Activated T-helper 2 cell treated with anti-CD3 and anti-CD28 coated beads, Interferon-gamma antibody, Interleukin-2, Interleukin-4, amounts not matched to agents 10 μg/mL and 5 μg/mL and 100 μg/mL, durations not matched to agents 14 hours and 24 hours and 36 hours (primary cell): ENCODE measurements at places on chromosomes 6 and 20. TPM values are rescaled to one million over a fixed set of nuclear protein-coding genes. Genes with fewer than 3 reads are reported as not detected.

GRCh38 chr6:158938811-158939254, 61.2 kb downstream of the RSPH3 start:
- no peak overlapping the region for H3K4me3 ChIP-seq
- H3K27me3 ChIP-seq = peaks cover 21% of the 10 kb centered on the region
- H3K36me3 ChIP-seq = no peaks in the 10 kb centered on the region
- H3K4me1 ChIP-seq = peaks cover 8% of the 10 kb centered on the region
- H3K27ac ChIP-seq = no peak overlapping the region

GRCh38 chr6:155004017-155004416, 8.9 kb downstream of the TIAM2 start:
- H3K27ac ChIP-seq = no peak overlapping the region
- H3K36me3 ChIP-seq = no peaks in the 10 kb centered on the region
- peaks cover 5% of the 10 kb centered on the region for H3K4me1 ChIP-seq
- no peaks in the 10 kb centered on the region for H3K27me3 ChIP-seq
- H3K4me3 ChIP-seq = no peak overlapping the region

- peak overlapping the region; percentile 98 for H3K27ac ChIP-seq
- peaks cover 66% of the 10 kb centered on the region for H3K4me1 ChIP-seq
- peak overlapping the region; percentile 31 for H3K4me3 ChIP-seq
- no peaks in the 10 kb centered on the region for H3K36me3 ChIP-seq
- H3K27me3 ChIP-seq = no peaks in the 10 kb centered on the region
Observed at GRCh38 chr6:135162678-135163439, 18.2 kb upstream of the MYB start.

GRCh38 chr20:25196786-25197120, 1.2 kb downstream of the ENTPD6 start:
- peak overlapping the region; percentile 94 for H3K4me3 ChIP-seq
- peaks cover 23% of the 10 kb centered on the region for H3K36me3 ChIP-seq
- peaks cover 26% of the 10 kb centered on the region for H3K4me1 ChIP-seq
- H3K27ac ChIP-seq = no peak overlapping the region
- DNase-seq = no peak

- no peak overlapping the region for H3K4me3 ChIP-seq
- H3K4me1 ChIP-seq = no peaks in the 10 kb centered on the region
- no peak for DNase-seq
- H3K27ac ChIP-seq = no peak overlapping the region
- H3K36me3 ChIP-seq = no peaks in the 10 kb centered on the region
- H3K27me3 ChIP-seq = no peaks in the 10 kb centered on the region
Observed at GRCh38 chr20:16111172-16111832, 461.9 kb downstream of the KIF16B start.

GRCh38 chr6:120384671-120385070, 949.6 kb downstream of the TBC1D32 start:
- no peak overlapping the region for H3K27ac ChIP-seq
- no peaks in the 10 kb centered on the region for H3K27me3 ChIP-seq
- no peaks in the 10 kb centered on the region for H3K36me3 ChIP-seq
- no peak for DNase-seq
- no peaks in the 10 kb centered on the region for H3K4me1 ChIP-seq

DNA sequence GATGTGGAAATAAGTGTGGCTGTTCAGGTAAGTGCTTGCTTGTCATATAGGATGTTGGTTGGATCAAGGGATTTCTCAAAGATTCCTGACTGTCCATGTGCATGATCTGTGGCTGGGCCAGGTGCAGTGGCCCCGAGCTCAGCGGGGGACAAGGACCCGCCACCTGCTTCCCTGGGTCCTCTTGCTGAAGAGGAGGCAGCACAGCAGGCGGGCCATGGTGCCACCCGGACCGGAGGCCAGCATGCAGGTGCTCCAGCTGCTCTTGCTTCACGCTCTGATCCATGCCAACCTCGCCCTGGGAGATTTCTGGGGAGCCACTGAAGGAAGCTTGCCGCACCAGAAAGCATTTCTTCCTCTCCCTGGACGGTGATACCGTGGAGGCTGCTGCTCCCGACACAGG, 173.8 kb downstream of the HIVEP2 start:
- peaks cover 79% of the 10 kb centered on the region for H3K36me3 ChIP-seq
- no peaks in the 10 kb centered on the region for H3K27me3 ChIP-seq
- peaks cover 35% of the 10 kb centered on the region for H3K4me1 ChIP-seq

DNA sequence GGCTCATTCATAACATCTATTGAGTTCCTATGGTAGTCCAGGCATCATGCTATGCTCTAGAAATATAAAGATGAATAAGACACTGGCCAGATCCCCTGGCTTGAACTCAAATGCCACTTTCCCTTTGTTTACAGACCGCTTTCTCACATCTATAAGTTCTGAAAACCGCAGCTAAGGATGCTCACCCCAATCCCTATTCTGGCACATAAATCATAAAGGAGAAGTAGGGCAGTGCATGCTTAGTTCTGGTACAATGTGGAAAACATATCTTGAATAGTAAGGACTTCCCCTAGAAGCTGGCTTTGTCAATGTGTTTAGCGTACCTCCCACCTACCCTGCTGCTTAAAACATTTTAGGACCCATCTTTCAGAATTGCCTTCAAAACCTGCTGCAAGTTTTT, 26.4 kb downstream of the MRS2 start:
- H3K4me1 ChIP-seq = peaks cover 2% of the 10 kb centered on the region
- no peak for DNase-seq
- H3K27ac ChIP-seq = no peak overlapping the region

DNA sequence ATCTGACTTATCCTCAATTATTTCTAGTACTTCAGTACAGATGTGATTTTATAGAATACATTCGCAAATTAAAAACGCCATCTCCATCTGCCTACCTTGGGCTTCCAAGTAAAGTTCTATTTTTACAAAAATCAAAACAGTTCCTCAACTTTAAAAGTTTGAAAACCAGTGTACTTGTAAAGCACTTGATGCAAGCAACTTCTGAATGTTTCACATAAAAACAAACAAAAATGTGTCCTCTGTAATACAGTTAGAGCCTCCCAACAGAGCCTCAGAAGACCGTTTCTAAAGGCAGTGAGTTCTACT, 384 bp upstream of the MANEA start:
- peaks cover 51% of the 10 kb centered on the region for H3K4me1 ChIP-seq
- H3K27ac ChIP-seq = peak overlapping the region; percentile 99

- no peak for DNase-seq
- H3K36me3 ChIP-seq = no peaks in the 10 kb centered on the region
- H3K4me1 ChIP-seq = no peaks in the 10 kb centered on the region
- no peak overlapping the region for H3K27ac ChIP-seq
- no peak overlapping the region for H3K4me3 ChIP-seq
Observed at GRCh38 chr20:31829731-31830130, 10.6 kb downstream of the MYLK2 start.

GRCh38 chr20:12044969-12045368, 127.3 kb downstream of the BTBD3 start:
- H3K4me1 ChIP-seq = no peaks in the 10 kb centered on the region
- no peaks in the 10 kb centered on the region for H3K36me3 ChIP-seq
- no peak overlapping the region for H3K4me3 ChIP-seq
- DNase-seq = no peak
- H3K27ac ChIP-seq = no peak overlapping the region

DNA sequence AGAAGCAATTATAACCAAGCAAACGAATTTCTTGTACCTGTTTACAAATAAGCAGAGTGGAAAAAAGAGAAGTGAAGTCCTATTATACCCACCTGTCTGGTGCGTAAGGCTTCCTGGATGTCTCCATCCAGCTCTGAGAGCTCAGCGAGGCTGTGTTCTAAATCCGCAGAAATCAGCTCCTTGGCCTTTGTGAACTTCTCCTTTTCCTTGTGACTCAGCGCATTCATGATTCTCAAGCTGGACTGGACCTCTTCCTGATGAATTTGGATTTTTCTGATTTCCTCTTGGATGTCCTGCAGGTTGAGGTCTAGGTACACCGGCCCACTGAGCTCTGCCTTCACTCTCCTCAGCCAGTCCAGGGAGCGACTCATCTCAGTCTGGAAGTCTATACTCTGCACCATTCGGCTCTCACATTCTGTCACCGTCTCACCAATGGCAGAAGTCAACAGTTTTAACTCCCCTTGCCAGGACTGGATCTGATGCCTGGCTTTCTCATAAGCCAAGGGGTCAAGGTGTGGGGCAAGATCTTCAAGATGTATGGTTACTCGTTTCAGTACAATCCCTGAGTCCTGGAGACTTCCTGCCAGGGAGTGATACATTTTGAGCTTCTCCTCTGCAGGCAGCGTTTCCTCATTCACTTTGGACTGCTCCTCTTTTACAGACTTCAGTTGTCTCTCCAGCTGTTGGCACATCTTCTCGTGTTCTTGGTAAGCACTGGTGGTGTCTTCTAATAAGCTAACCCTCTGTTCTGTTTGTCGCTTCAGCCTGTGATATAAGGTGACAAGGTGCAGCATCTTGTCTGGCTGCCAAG, 307.3 kb downstream of the SYNE1 start:
- no peak for DNase-seq
- no peaks in the 10 kb centered on the region for H3K4me1 ChIP-seq
- H3K4me3 ChIP-seq = no peak overlapping the region
- H3K36me3 ChIP-seq = no peaks in the 10 kb centered on the region

- H3K4me1 ChIP-seq = no peaks in the 10 kb centered on the region
- no peaks in the 10 kb centered on the region for H3K36me3 ChIP-seq
- H3K27ac ChIP-seq = no peak overlapping the region
- H3K27me3 ChIP-seq = peaks cover 63% of the 10 kb centered on the region
Observed at GRCh38 chr6:5082487-5083306, 2.4 kb upstream of the PPP1R3G start.

- no peak for DNase-seq
- H3K27ac ChIP-seq = no peak overlapping the region
- peaks cover 8% of the 10 kb centered on the region for H3K4me1 ChIP-seq
- H3K36me3 ChIP-seq = peaks cover 12% of the 10 kb centered on the region
Observed at GRCh38 chr6:16370943-16371342, 132.6 kb downstream of the GMPR start.

GRCh38 chr6:107342144-107342543, 117.2 kb downstream of the PDSS2 start:
- DNase-seq = no peak
- peaks cover 7% of the 10 kb centered on the region for H3K4me1 ChIP-seq
- H3K4me3 ChIP-seq = no peak overlapping the region
- no peaks in the 10 kb centered on the region for H3K36me3 ChIP-seq
- H3K27ac ChIP-seq = no peak overlapping the region
- H3K27me3 ChIP-seq = no peaks in the 10 kb centered on the region

DOK5 gene
- 2.9 and 4.7 TPM in 2 replicates for total RNA-seq

OR2B6 gene
- total RNA-seq = not detected in 2 replicates

CCN6 gene
- total RNA-seq = 0.34 TPM in 1 of 2 replicates, not detected in the other
